ENCODE measurements at places on chromosomes 2 and 18.

- no peak for DNase-seq
Observed at GRCh38 chr2:100419915-100420314, 2.4 kb upstream of the CHST10 start.

DNA sequence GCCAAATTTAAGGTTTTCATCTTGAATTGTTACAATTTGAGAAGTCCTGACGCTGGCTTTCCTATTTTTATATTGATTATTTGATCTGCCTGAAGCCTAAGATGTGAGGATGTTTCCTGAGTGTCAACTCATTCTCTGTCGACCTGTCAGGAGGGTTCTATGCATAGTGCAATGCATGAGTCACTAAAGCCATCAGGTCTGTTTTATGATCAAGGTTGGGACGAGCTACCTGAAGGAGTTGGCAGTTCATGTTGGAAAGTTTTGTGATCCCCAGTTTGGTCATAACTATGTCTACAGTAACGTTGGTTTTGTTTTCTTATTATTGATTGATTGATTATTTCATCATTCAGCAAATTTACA lies 71.2 kb downstream of the NABP1 start:
- no peak for DNase-seq

- no peak for DNase-seq
Observed at GRCh38 chr2:165957030-165957675, 3.6 kb upstream of the TTC21B start.

DNA sequence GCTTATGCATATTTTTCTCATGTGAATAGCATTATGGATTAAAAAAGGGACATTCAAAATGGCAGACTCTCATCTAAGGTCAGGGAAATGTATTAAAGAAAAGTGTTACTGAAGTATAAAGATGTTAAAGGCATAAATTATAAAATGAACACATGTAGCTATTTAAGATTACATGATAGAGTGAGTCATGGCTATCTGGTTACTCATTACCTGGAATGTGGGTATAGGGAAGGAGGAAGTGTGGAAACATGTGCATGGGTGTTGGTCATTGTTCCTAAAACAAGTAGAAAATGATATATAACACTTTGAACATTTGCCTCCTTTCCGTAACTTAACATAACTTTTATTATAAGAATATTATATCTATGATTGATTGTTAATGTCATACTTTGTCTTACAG lies 66.4 kb downstream of the MYO1B start:
- no peak for DNase-seq

DNA sequence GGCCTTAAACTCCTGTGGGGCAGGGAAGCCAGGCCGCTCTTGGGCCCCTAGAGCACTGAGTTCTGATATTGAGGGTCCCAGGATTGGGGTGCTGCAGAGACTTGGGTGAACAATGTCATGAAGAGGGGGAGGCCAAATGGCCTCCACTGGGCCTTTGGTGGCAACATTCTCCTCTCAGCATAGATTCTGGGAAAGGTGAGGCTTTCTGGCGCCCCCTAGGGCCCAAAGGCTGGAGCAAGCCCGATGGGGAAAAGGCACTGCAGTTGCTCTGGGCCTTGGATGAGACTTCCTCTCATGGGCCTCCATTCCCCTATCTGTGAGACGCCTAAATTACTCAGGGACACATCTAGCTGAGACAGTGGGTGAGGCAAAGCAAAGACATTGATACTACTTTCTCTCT lies 84.8 kb downstream of the ACAA2 start:
- DNase-seq = no peak

DNA sequence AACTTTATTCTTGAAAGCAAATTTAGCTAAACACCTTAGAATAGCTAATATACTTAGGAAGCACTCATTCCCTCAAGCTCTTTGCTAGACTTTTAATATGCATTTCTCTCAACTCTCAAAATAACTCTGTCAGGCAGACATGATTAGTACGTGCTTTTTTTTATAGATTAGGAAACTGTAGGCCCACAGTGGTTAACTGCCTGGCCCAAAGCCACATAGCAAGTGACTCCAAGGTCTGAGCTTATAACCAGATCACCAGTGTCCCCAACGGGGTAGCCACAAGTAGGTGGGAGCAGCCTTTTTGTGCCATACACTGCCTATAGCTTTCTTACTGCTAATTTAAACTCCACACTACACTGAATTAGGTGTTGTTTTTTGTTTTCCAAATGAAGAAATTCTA lies 576.8 kb downstream of the METTL4 start:
- DNase-seq = no peak

DNA sequence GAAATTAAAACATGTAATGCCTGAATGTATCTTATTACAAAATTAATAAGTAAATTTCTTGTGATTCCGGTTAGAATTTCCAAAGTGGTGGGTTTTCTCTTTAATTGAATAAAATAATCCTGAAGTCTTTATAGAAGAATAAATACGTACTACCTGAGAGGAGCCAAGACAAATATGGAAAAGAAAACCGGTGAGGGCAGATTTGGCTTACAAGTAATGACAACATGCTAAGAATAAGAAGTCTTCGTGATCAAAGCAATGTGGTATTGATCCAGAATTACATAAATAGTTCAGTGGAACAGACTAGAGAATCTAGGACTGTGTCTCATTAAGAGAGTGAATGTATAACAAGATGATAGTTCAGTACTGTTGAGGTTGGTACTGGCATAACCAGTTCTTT lies 167.5 kb downstream of the NEDD4L start:
- no peak for DNase-seq

DNA sequence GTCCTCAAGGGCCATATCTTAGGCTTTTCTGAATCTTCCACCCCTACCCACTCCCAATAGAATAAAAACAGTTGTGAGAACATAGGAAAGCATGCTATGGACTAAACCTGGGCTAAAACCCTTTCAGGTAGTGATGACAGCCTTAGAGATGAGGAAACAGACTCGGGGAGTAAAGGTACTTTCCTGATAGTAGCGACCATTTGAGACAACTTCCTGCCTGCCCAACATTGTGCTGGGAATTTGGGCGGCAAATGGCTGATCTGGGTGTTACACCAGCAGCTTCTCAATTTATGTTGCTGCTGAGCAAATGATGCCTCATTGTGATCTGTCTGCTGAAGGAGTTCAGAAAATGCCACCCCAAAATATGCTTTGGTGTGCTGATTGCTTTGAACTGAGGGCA lies 66.6 kb downstream of the TMEM17 start:
- no peak for DNase-seq

GRCh38 chr18:75167759-75168618 lies 41.0 kb downstream of the PTGR3 start:
- DNase-seq = no peak

DNA sequence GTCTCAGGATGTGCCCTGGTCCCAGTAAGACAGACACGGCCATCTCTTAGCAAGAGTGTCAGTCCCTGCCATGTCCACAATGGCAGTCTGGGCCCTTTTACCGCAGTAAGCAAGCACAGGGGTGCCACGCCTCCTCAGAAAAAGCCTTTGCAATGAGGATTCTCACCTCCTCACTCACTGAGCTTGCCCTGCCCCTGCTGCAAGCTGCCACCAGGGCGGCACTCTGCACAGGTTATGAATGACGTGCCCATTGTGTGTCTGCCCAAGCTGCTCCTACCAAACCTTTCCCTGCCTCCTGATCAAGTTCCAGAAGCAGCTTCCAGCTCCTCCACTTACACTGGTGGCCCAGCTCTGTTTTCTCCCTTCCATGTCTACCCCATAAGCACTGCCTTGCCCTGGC lies 23.3 kb downstream of the ERCC3 start:
- no peak for DNase-seq

DNA sequence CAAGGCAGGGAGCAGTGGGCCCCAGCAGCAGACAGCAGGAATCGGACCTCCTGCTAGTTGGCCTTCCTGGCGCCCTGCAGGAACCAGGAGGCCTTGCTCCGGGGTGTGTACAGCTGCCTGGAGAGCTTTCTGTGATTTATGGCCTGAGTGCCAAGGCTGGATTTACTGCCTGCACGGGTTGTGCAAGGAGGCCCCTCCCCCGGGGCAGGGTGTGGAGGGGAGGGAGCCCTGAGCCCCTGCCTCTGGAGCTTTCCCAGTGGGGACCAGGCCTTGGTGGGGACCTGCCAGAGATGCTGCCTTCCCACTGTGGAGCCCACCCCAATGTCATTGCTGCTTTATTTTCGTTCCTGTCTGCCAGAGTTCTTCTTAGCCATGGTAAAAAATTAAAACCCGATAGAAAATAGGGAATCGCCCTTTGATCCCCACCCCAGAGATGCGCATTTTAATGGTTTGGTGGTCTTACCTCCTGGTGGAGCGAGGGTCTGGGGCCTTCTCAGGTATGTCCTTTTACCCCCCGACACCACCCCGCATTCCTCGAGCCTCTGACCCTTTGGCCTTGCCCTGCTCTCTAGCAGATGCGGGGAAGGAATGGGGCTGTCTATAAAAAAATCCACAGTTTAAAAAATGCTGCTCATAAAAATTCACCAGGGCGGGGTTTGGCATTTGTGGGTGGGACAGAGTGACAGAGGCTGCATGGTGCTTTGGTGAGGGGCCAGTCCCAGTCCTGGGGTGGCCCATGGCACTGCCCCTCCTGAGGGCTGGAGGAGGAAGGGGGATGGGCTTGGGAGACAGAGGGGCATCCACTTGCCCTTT lies 6.9 kb upstream of the RALB start:
- DNase-seq = peak; percentile 66

DNA sequence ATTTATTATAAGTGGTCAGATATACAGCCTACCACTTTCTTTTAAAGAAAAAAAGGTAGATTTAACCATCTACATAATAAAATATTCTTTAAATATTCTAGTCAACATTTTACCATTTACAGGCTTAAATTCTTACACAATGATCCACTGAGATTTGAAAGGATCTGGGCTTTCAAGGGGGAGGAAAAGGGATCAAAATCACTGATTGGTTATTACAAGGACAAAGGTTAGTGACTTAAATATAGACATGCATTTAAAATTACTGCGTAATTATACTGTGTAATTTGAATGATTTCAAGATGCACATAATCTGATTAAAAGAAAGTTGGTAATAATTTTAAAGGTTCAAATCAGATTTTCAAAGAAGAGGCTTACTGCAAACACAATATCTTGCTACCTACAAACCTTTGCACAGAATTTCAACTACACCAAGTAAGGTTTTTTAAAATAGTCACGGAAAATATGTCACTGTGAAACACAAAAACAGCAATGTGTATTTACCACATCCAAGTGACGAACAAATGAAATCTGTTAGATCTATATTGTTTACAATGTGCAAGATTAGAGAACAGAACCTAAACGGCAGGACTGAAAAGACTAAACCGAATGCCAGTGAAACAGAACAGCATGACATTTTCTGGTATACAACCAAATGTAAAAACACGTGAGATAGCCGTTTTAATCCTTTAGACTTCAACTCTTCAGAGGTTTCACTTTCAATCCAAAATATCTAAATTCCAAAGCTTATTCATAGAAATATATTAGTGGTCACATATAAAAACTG lies 40.8 kb downstream of the RTN4 start:
- no peak for DNase-seq

- no peak for DNase-seq
Observed at GRCh38 chr2:170660409-170660808, 54.7 kb upstream of the SP5 start.

DNA sequence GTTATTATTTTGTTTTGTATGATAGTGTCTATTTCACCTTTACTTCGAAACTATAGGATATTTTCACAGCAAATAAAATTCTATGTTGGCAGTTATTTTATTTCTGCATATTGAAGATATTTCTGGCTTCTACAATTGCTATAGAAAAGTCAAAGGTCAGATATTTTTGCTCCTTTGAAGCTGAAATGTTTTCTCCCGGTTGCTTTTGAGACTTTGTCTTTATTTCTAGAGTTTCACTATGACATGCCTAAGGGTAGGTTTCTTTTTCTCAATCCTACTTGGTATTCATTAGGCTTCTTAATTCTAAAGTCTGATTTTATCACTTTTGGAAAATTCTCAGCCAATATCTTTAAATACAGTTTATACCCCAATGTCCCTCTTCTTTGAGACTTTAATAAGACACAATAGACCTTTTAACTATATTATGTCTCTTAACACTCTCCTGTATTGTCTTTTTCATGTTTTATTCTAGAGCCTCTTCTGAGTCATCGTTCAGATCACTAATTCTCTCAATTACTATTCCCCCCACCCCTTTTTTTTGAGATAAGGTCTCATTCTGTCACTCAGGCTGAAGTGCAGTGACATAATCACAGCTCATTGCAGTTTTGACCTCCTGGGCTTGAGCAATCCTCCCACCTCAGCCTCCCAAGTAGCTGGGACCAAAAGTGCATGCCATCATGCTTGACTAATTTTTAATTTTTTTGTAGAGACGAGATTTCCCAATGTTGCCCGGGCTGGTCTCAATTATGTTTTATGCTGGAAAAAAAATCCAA lies 50.5 kb downstream of the USP37 start:
- no peak for DNase-seq

DNA sequence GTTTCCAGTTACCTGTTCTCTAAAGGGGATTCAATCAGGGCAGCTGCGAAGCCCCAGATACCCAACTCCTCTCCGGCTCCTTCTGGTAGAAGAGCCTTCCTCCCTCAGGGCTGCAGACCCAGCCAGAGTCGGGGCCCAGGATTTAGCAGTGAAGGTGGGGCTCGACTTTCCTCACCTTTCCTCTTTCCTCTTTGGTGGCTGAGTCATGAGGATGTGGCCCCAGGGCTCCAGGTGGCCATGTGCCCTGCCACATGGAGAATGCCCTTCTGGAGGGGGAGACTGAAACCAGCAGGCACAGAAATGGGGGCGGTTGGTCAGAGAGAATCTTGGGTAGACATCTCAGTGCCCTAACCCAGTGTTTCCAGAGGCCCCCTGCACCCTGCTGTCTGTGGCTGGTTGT lies 402.6 kb downstream of the NBAS start:
- DNase-seq = no peak

- no peak for DNase-seq
Observed at GRCh38 chr2:231104115-231104713, 20.6 kb downstream of the HTR2B start.

- DNase-seq = no peak
Observed at GRCh38 chr2:69549421-69549820, 94.1 kb downstream of the AAK1 start.

- DNase-seq = peak; percentile 1
Observed at GRCh38 chr2:198546122-198546521, 741.7 kb downstream of the PLCL1 start.

DNA sequence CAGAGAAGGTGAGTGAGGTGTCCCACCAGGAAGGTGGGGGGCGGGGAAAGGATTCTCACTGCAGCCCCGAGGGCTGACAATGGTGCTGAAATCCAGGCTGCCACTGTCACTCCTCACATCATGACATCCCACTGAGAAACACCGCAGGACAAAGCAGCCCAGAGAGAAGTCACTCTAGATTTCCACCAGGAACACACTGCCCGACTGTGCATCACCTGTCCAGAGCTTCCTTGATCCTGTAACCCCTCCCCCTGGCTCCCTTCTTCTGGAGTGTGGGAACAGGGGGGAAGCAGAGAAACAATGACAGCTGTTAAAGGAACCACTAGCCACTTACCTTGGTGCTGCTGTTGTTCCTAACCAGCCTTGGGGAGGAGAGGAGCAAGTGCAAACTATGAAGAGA lies 69.9 kb downstream of the MRO start:
- no peak for DNase-seq

DNA sequence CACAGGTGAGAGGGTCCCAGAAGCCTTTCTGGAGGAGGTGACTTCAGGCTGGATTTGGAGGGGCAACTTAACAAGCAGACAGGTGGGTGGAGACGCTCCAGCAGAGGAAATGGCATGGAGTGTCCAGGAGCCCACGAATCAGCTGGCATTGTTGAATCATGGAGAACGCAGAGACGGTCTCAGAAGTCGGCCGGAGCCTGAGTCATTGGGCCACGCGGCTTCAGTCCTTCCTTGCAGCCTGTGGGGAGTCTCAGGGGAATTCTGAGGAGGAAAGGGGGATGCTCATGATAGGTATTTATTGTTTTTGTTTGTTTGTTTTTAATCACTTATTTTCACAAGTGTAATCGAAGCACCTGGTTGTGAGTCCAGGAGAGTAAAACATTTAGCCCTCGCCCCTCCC lies 184.6 kb upstream of the HDAC4 start:
- no peak for DNase-seq
